GM23248 (cell line): ENCODE measurements at places on chromosomes 4 and X. TPM values are rescaled to one million over a fixed set of nuclear protein-coding genes. Genes with fewer than 3 reads are reported as not detected.

The UGT2B11 gene
- not detected in 2 replicates for total RNA-seq

- peak; percentile 74 for DNase-seq
Measured at GRCh38 chr4:86957215-86957614, 22.4 kb downstream of the AFF1 start.

DNA sequence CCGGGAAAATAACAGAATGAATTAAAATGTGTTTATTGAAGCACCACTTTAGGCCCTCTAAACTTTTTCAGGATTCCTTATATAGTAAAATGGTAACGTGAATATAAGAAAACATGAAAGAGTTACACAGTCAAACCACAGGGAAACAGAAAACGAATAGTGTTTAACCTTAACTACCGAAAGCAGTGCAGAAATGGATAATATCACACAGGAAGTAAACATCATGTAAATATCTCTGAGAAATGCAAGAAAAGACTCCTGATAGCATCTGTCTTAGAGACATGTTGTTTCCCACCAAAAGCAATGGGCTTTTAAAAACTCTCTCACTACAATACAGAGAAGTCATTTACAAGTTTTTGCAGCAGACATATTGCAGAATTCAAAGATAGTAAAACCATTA is 323.9 kb upstream of the CXXC4 start:
- DNase-seq = no peak

DNA sequence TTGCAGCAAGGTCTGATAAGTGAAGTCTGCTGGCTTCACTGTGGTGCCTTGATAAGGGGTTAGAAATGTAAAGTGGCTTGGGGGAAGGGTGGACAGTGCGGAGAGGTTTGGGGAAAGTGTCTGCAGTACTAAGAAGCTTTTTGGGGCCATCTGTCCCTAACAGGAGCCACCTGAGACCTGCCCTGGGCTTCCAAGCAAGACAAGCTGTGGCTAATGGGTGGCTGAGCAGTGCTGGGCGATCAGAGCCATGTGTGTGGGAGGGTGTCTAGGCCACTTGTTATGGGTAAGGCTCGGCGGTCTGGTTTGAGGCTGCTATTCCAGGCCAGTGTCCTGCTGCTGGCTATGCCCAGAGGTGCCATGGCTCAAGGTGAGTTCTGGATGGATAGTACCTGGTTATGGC is 185.4 kb upstream of the MTMR8 start:
- no peak for DNase-seq

DNA sequence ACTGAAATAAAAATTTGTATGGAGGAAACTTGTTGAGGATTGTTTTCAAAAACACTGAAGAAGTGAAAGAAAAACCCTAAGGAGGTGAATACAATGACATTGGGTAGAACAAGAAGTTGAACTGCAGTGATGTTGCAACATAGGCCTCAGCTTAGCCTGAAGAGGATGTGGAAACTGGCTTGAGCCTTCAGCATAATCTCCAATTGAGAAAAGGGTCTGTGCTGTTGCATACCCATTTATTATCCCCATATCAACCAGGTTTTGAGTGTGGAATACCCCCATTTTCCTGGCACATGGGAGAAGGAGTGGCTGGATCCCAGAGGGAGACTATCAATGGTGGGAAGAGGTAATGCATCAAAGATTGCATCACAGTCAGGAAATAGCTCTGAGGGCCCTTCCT is 695.0 kb upstream of the HS3ST1 start:
- no peak for DNase-seq

The AWAT1 gene
- total RNA-seq = not detected in 2 replicates

DNA sequence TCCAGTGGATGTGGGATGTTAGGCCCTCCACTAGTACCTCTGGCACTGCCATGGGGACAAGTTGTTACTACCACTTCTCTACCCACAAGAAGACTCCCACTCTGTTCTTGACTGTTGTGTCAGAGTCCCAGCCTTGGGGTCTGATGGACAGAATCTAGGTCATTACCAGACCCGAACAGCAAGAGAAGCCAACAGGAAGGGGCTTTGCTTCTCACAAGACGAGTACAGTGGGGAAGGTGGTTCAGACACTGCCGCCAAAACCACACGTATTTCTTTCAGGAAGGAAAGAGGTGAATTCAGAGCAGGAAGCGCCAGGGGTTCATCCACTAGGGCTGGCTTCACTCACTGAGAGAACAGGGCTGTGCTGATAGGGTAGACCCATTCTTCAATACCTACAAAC is 161.3 kb upstream of the KIT start:
- no peak for DNase-seq

- peak; percentile 62 for DNase-seq
Measured at GRCh38 chrX:45788941-45789348, 588.3 kb upstream of the DIPK2B start.
